T-helper 1 cell (primary cell): ENCODE measurements at places on chromosomes 2 and 18.

- DNase-seq, result no peak
Observed at GRCh38 chr2:72576861-72577260, 249.0 kb downstream of the EXOC6B start.

DNA sequence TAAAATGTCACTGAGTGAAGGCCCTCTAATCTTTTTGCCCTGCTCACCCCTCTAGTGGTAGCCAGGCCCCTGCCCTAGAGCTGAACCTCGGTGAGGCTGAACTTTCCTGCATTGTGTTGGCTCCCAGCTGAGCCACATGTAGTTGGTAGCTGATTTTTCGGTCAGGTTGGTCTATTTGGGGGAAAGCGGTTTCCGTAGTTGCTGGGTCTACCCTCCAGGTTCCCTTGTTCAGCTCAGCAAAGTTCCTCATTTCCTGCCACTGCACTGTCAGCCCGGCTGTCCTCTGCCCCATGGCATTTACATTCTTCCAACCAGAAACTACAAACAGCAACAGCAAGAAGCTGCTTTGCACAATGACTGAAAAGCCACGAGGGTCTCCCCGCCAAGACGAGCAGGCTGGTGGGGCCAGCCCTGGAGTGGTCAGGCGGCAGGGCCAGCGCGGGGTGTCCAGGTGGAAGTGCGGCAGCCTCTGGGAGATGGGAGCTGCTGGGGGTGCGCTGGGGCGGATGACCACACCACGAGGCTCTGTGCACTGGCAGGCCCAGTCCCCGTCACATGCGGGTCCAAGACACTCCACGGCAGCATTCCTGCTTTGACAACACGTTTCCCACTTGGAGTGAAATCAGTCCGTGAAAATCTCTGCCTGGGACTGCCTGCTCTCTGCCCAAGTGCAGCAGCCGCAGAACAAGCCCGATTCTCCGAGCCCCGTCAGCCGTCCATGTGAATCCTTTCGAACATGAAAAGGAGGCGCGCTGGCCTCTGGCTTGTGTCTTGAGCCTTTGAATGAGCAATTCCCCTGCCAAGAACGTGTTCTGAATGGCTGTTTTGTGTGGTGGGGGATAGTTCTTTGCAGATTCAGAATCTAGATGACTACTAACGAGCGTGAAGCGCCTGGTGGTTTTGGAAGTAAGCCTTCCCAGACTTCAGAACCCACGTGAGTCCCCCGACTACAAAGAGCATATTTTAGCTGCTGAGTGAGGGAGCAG is 159.4 kb downstream of the ASB1 start:
- no peak for DNase-seq

GRCh38 chr2:40546439-40547191 is 94.7 kb upstream of the SLC8A1 start:
- no peak for DNase-seq

DNA sequence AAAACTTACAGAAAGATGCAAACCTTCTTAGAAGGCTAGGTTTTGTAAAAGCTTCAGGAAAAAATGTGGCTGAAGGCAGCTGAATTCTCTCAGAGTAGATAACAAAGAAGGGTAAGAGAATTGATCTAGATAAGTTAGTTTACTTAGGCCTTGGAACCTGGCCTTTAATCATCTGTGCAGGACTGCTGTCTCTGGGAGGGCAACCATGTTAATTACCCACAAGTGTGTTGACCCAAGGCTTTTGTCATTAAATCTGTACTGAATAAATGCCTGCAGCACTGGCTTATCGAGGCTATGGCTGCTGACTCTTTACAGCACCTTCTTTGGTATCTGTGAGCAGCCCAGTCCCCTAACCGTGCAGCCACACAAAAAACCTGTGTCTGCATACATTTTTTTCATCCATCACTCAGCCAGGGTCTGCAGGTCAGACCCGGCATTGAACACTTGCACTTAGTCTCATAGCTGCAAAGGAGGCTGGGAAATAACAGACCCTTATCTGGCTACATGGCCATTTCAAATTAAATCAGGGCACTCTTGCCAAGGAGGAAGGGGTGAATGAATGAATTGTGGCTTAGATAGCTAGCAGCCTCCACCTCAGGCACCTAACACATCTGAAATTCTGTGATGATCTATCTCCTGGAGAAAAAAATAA is 120.2 kb upstream of the MSH2 start:
- DNase-seq, result no peak

GRCh38 chr2:234459401-234460009 is 37.4 kb downstream of the ARL4C start:
- DNase-seq, result no peak

DNA sequence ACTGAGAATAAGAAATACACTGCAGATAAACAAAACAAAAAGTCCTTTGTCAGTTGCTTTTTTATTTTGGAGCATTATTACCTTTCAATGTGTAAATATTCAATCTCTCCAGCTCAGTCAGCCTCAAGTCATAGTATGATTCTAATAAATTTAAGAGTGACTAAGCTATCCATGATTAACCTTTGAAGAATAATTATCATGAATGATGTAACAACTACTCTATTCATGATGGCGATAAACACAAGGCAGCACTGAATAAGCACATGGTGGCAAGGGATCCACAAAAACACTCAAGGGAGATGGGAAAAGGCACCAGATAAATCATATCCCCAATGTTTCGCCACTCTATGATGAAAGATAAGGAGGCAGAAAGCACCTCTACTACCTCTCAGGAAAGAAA is 67.0 kb downstream of the MAP4K3 start:
- DNase-seq, result no peak

DNA sequence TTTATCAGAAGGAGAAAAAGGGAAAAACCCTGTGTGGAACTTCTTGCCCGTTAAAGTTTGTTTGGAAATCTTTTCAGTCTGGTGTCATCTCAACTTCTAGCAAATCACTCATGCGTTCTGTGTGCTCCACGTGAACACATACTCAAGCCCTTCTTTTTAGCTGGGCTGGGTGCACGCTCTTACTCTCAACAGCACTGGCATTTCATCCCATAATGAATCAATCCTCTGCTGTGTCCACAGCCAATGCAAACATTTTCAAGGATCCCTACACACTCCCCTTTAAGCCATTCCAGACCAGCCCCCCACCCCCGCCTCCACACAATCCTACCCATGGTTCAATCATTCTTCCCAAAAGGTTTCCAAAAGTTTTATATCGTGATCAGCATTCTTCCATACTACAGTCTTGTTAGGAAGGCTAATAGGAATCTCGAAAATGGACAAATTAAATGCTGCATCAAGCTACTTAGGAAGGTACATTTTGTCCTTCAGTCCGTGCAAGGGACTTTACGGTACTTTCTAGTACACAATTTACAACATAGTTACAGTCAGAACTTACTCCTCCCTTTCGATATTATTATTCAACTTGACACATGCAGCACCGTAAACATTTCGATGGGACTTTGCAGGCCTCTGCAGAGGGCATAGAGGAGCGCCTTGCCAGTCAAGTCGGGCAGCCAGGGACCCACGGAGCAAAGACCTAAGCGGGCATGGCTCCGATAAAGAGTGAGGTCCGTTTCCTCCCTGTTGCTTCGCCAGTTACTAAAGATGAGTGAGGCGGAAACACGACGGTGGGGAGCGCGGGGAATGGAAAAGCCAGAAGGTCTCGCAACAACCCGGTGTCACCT is 1.4 kb downstream of the PTGR3 start:
- no peak for DNase-seq

GRCh38 chr2:105576440-105577241 is 168.1 kb upstream of the NCK2 start:
- DNase-seq, result no peak

DNA sequence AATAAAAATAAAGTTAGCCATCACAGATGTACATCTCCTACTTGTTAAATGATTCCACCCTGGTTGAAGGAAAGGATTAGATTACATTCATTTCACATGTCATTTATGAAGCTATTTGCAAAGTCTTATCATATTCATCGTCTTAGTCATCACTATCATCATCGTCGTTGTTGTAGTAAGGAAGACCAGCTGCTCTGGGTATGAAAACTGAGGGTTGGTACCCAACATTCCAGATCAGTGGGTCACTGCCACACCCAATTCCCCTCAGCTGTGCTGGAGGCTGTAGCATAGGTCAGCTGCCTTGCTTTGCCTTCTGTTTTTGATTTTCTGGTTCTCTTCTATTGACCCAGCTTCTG is 20.9 kb upstream of the CCBE1 start:
- DNase-seq, result no peak

DNA sequence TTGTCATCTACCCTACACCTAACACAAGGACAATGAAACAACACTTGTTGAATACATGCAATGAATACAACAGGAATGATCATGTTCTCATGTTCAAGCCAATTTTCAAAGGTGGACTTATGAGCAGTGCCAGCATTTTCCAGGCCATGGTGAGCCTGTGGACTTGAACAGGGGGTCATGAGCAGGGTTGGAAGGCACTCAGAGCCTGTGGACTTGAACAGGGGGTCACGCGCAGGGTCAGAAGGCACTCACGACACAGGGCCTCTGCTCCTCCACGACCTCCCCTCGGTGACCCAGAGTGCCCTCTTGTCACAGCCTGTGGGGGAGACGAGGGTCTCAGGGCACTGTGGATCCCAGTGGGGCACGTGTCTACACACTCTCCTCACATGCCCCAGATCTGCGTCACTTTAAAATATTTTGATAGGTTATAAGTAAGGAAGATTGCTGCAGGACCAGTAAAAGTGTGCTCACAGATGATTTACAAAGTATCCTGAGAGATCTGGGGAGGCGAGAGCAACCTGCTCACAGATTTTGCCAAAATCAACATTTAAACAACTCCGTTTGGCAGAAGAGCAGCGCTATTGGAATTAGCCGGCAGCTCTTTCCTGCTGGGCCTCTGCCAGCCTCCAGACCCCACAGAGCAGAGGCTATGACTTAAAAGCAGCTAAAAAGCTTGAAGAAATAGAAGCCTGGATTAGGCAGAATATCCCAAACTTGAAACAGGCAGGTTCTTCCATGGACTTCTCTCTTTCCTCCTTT is 121.9 kb downstream of the TMEM18 start:
- DNase-seq, result no peak

- no peak for DNase-seq
Observed at GRCh38 chr2:14560716-14561115, 71.8 kb upstream of the LRATD1 start.

DNA sequence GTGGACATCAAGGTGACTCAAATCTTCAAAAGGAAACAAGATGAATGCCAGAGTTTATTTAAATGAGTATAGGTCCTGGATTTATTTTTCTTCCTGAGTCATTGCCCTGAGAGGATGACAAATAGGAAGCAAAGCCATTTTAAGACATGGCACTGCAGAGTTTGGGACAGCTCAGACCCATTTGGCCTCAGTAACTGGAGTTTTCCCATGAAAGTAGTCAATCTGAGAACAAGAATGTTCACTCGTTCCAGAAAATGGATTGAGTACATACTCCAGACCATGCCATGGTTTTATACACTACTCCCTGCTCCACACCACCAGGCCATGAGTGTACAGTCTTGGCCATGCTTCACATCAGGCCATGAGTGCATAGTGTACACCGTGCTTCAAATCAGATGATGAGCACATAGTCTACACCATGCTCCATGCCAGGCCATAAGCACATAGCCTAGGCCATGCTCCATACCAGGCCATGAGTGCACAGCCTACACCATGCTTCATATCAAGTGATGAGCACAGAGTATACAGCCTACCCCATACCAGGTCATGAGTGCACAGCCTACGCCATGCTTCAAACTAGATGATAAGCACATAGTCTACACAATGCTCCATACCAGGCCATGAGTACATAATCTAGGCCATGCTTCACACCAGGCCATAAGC is 202.4 kb downstream of the FBXO15 start:
- DNase-seq, result no peak

- DNase-seq, result no peak
Observed at GRCh38 chr2:60446413-60447267, 106.8 kb downstream of the BCL11A start.

- no peak for DNase-seq
Observed at GRCh38 chr18:29034113-29034856, 857.4 kb upstream of the CDH2 start.

DNA sequence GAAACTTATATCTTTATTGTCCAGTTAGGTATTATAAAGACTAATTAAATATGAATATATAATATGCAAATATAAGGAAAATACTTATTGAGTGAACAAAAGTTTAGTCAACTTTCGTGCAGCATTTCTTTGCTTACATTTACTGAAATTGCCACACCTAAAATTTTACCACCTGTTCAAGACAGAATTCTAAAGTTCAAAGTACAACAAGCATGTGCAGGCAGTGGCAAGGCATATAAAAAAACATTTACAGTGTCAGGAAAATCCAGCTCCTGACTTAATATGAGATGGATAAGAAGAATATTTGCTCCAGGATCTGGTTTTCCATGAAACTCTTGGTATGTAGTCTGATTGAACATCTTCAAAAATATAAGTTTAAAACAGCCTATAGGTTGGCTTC is 4.8 kb downstream of the ITPRID2 start:
- DNase-seq, result no peak

GRCh38 chr2:41877114-41877678 is 170.6 kb upstream of the PKDCC start:
- DNase-seq, result no peak

DNA sequence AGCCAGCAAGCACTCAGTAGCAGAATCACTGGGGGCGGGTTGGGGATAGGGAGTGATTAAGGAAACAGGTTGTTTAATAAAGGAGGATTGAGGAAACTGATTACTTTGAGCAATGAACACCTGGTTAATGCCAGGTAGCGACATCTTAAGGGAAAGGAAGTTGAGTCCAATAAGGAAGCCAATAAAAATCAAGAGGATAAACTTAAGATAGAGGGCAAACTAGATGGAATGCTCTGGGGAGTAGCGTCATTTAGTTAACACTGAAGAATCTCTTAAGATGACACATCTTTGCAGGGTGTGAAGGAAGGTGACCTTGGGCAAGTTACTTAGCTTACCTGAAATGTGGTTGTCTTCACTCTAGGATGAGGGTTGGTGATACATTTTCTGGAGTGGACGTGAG is 242.7 kb downstream of the PRKCE start:
- DNase-seq, result no peak

DNA sequence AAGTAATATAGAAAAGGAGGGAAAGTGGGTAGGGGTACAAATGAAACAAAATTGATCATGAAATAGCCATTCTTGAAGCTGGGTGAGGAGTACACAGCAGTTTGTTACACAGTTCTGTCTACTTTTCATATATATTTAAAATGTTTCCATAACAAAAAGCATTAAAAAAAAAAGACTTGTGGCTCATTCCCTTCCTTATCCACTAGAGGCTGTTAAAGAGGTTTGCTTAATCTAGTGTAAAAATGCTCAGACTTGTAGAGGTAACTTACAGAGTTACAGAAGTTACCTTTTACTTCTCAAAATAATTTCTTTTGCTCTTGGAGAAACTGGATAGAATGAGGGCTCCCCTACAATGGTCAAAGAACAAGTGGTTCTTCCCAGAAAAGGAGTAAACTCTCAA is 8.1 kb upstream of the WIPF1 start:
- DNase-seq, result no peak
